ENCODE measurements at places on chromosomes 3 and 15.

GRCh38 chr3:43515970-43516635 lies 105.7 kb downstream of the ANO10 start:
- DNase-seq = no peak

DNA sequence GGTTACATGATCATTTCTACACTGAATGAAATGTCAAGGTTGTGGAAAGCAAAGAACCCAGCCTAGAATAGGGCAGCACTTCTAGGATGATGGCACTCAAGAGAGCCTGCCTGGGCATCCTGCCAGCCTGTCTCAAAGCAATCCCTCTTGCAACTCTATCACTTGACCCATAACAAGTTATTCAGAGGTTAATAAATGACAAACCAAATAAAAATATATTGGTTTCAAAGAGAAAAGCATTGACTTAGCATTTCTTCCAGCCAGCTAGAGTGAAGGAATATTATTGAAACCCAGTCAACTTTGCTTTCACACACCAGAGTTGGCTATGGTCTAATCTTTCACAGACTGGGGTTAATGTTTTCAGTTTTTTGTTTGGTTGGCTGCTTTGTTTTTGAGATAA lies 214.6 kb upstream of the UBE2E2 start:
- no peak for DNase-seq

DNA sequence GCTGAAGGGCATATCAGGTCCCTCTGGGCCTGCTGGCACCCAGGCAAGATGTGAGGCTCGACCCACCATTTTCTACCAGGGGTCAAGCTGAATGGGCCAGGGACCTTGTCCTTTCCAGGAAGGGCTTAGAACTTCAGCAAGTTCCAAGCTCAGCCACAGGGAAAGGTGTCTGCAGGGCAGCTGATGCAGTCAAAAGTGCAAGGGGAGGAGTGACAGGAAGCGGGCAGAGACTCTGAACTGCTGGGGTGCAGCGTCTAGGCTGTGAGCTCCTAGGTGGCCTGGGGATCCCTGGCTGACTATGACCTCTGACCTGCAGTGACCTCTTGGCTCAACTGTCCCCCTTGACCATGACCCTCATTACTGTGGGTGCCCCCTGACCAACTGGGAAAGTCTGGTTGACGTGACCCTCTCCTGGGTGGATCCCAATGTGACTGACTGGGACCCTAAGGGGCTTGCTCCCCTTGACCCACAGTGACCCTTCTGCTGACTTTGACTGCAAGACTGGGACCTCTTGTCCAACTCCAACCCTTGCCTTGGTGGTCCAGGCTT lies 14.4 kb upstream of the SEC13 start:
- no peak for DNase-seq

DNA sequence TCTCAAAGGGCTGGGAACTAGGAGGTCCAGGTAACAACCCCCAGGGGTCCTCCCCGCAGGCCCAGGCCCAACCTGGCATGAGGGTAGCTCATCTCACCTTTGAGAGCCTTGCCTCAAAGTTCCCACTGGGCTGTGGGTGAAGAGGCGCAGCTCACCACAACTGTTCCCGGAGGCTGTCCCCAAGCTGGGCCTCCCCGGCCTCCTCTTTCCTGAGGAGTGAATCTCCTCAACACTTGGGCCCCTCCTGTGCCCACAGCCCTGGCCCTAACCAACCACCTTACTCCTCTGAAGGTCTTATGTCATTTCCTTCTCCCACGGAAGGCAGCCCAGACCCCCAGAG lies 27.5 kb upstream of the CORO2B start:
- no peak for DNase-seq

DNA sequence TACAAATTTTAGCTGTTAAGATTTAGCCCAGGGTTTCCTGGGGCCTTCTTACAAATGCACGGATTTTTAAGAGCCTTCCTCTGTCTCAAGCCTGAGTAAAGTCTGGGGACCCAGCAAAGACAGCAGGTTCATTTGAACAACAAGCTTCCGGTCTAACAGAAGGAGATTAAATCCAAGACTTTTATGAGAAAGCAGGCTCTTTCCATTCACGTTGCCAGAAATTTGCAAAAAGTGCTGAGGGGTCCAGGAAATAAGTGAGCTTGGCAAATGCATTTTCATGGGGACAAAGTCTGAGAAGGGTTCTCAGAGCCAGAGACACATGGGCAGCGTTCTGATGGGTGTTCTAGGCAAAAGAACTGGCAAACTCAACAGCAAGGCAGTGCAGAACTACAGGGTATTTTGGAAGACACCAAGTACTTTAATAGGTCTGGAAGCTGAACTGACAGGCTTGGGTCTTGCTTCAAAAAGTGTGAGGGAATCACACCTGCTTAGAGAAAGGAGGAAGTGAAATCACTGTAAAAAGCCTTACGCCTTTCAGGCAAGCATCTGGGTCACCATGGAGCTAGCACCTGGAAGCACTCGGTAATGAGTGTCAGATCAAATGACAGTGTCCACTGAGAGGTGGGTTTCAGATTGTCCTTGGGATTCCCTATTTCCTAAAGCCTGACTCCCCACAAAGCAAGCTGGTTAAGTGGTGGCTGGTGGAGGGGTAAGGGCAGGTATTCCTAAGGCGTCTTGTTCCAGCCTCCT lies 115.8 kb upstream of the ARHGEF3 start:
- no peak for DNase-seq

GRCh38 chr3:183489455-183490210 lies 61.2 kb upstream of the MCF2L2 start:
- DNase-seq = no peak

DNA sequence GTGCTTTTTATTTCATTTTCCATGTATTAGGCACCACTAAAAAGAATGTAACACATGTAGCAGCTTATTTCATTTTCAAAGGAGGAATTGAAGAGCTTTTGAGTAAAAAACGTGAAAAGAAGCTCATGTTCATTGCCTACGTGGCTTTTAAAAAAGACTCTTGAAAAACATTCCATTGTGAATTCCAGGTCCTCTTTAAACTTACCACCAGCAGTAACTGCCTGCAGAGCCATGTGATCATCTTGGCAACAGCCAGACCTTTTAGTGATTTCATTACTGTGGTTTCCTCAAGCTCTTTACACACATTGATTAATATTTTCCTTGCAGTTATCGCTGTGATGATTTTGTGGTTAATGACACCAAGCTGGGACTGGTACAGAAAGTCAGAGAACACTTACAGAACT lies 43.8 kb upstream of the FBXL22 start:
- no peak for DNase-seq

GRCh38 chr3:65138556-65138955 lies 450.8 kb upstream of the ADAMTS9 start:
- DNase-seq = no peak

GRCh38 chr3:158050461-158050860 lies 55.8 kb downstream of the SHOX2 start:
- no peak for DNase-seq

GRCh38 chr3:72786668-72787067 lies 61.6 kb downstream of the SHQ1 start:
- DNase-seq = no peak

- DNase-seq = no peak
Measured at GRCh38 chr3:161859865-161860450, 363.4 kb downstream of the OTOL1 start.

GRCh38 chr3:174355505-174355904 lies 503.6 kb upstream of the NAALADL2 start:
- no peak for DNase-seq

GRCh38 chr3:149180057-149180573 lies 41.5 kb downstream of the CP start:
- DNase-seq = no peak

DNA sequence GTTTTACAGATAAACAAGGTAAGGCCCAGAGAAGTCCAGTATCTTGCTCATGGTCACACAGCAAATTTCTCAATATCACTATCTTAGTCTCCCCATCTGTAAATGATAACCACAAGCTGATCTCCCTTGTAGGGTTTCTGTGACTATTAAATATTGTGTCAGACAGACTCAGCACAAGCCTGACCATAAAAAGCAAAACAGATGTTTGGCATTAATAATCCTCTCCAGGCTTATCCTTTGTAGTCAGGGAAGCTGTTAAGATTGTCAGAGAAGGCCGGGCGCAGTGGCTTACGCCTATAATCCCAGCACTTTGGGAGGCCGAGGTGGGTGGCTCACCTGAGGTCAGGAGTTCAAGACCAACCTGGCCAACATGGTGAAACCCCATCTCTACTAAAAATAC lies 173.2 kb upstream of the PRICKLE2 start:
- no peak for DNase-seq

DNA sequence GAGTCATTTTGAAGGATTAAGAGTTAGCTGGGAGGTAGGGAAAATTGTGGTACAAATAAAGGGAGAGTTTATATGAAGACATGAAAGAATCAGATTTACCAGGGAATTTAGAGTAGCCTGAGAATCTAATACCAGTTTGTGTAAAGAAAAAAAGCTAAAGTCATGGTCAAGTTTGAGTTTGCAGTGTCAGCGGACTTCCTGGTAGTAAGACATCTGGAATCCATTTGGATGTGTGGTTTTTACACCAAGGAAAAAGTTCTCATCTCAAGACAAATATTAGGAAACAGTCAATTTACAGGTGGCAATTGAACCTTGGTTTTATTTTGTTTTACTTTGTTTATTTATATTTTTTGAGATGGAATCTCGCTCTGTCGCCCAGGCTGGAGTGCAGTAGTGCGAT lies 1.5 kb upstream of the P2RY12 start:
- no peak for DNase-seq

- DNase-seq = no peak
Measured at GRCh38 chr3:138933981-138934691, 12.8 kb downstream of the FOXL2 start.
